T-cell (primary cell): ENCODE measurements at places on chromosomes 12 and 14.
A peak's percentile ranks its signal among the peaks of the same experiment; 100 is the strongest.

- no peak for DNase-seq
Measured at GRCh38 chr14:56751471-56751870, 58.8 kb downstream of the OTX2 start.

DNA sequence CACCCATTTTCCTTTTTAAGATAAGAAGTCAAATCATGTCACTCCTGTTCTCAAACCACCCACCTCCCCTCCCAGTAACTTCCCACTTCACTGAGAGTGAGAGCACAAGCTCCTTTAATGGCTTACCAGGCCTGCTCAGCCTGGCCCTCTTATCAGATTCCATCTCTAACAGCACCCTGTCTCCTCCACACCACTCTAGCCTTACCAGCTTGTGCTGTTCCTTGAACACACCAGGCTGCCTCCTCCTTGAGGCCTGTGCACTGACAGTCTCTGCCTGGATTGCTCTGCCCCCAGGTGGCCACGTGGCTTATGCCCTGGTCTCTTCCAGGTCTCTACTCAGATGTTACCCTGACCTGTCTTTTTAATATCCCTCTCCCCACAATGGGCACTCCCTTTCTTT is 40.1 kb upstream of the EVL start:
- peak; percentile 16 for DNase-seq

- DNase-seq, result no peak
Measured at GRCh38 chr14:94561656-94562010, 391 bp downstream of the SERPINA4 start.

DNA sequence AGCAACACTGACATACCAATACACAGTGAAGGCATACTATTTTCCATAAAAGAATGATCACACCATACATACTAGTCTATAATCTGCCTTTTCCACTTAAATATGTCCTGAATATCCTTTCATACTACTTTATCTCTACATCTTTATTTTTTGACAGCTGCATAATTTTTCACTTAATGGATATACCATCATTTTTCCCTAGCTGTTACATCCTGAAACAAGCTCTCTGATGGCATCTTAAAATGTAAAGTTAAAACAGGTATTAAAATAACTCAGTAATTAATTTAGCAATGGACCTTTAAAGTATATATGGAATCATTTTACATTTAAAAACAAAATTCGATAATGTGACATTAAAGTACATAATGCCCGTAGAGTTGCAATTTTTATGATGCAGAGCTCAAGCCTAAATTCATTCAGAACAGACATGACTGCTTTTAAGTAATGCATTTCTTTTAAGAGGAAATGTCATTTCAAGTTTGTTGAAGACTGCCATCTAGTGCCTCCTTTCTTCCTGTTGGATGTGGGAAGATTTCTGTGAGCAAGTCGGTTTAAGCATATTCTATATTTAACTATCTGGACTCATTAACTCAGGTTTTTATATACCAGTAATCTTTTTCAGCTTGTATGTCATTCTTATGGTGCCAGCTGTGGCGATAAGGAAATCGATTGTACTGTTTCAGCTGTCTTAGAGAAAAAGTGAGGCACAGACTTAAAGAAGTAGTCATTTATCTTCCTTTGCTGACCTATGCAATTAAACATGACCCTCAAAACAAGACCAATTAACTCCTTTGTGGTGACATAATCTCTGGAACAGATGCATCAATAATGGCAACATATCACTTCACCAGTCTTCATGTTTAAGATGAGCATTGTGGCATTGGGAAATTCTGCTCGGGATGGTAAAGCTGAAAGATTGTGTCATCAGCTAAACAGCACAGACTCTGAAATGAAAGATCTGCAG is 20.3 kb downstream of the PRICKLE1 start:
- DNase-seq, result no peak

DNA sequence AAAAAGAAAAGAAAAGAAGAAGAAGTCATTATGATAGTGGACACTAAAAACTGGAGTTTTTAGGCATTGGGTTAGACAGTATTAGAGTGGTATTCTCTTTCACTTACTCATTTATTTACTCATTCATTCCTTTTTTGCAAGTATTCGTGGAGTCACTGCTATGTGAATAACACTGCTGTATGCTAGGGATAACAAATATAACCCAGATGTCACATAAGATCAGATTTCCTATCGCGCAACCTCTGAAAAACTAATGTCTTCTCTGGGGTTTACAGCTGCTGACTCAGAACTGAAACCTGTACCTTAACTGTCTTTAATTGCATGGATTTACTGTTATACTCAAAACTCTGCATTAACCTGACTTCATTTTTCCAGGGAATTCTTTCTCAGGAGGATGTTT is 353.7 kb downstream of the LRIG3 start:
- DNase-seq, result no peak
